ENCODE measurements at places on chromosomes 16 and 17. TPM values are rescaled to one million over a fixed set of nuclear protein-coding genes. Genes with fewer than 3 reads are reported as not detected.

The ROGDI gene
- 35.6 TPM for total RNA-seq

The NARF gene
- 81.7 TPM for total RNA-seq

The KRT16 gene
- total RNA-seq: not detected

The TMIGD1 gene
- 684 TPM for total RNA-seq

The C17orf113 gene
- total RNA-seq: not detected

The KRTAP9-4 gene
- not detected for total RNA-seq

The NGFR gene
- total RNA-seq: 1.5 TPM

The ASPSCR1 gene
- 59.4 TPM for total RNA-seq

The DCTPP1 gene
- total RNA-seq: 25.5 TPM

The SHMT1 gene
- total RNA-seq: 75.9 TPM

The TP53TG3C gene
- total RNA-seq: not detected

The TEX19 gene
- not detected for total RNA-seq

The SALL1 gene
- 0.53 TPM for total RNA-seq

The PYDC1 gene
- total RNA-seq: not detected

The RHOT2 gene
- total RNA-seq: 416 TPM
